RPMI7951 (cell line): ENCODE measurements at places on chromosomes 6 and 20. TPM values are rescaled to one million over a fixed set of nuclear protein-coding genes. Genes with fewer than 3 reads are reported as not detected.

KIF25 gene
- total RNA-seq = 0.36 and 0.39 TPM in 2 replicates

BTBD3 gene
- total RNA-seq = 43.7 and 45.3 TPM in 2 replicates

UST gene
- total RNA-seq = 5.7 and 6.8 TPM in 2 replicates

- no peak for DNase-seq
Observed at GRCh38 chr20:2255926-2256531, 39.8 kb upstream of the TGM3 start.

DNA sequence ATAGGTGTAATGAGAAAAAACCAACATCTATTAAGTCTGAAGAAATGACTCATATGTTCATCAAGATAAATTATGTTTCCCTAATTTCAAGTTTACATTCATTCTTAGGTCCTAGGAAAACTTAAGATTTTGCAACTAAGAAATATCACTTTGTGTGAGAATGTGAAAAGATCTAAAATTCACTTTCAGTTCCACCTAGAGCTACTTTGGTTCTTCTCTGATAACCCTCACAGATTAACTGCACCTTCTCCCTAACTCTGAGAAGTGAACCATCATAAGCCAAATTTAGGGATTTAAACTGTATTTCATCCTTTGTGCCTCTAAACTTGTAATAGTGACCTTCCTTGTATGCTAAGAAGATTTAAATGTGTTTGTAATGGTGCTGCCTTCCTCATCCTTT is 213.0 kb downstream of the FRK start:
- DNase-seq = no peak

- no peak for DNase-seq
Observed at GRCh38 chr20:7608250-7608649, 332.0 kb downstream of the HAO1 start.

GRCh38 chr6:33983721-33984465 is 162.0 kb downstream of the GRM4 start:
- no peak for DNase-seq

GRCh38 chr20:8431538-8432434 is 299.7 kb downstream of the PLCB1 start:
- DNase-seq = peak; percentile 57

GRCh38 chr20:14761903-14762302 is 424.5 kb upstream of the FLRT3 start:
- no peak for DNase-seq

DNA sequence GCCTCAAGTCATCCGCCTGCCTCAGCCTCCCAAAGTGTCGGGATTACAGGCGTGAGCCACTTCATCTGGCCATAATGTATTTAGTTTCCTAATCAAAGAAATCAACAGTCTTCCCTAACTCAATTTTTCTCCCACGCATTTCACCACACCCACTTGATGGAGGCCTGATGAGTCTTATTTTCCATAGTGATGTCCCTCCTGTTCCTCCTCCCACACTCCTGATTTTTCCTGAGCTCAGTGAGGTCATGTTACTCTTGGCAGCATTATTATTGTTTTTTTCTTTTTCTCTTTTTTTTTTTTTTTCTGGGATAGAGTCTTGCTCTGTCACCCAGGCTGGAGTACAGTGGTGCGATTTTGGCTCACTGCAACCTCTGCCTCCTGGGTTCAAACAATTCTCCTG is 8.9 kb downstream of the ABRACL start:
- peak; percentile 35 for DNase-seq

DNA sequence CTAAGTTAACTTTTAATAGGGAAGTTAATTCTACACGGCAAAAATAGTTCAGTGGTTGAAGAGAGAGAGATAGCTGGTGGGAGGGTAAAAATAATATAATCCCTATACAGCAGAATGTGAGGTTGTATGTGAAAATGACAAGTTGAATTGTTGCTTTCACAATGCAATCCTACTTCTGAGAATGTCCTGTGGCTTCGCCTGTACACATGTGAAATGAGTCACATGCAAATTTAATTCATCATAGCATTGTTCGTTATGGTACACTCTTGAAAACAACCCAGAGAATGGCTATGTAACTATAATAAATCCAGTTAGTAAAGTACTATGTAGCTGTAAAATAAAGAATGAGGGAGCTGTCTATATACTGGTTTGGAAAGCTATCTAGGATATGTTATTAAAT is 46.0 kb upstream of the HINT3 start:
- DNase-seq = peak; percentile 61

DNA sequence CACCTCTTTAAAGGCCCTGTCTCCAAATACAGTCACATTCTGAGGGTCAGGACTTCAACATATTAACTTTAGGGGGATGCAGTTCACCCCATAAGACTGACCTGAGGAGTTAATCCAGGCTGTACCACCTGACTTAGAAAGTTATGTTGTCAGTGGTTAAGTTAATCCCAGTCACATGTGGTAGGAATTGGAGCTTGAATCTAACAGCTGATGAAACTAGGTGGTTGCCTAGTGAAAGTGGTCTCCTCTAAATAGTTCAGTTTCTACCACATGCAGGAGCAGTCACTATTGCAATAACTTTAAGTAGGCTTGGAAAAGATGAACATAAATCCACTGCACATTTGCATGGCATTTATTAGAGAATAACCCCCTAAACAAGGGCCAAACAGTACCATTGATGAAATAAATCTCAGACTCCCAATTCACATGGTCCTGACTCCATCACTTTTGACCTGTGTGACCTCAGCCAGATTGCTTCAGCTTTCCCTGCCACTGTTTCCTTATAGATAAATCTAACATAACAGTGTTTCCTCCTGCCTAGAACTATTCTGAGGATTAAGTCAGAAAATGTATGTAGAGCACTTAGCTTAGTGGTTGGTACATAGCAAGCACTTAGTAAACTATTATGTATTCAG is 20.1 kb downstream of the SAMD5 start:
- no peak for DNase-seq

GRCh38 chr20:46304852-46305251 is 3.4 kb downstream of the CDH22 start:
- no peak for DNase-seq
